Non-pigmented ciliary epithelial cell (primary cell): ENCODE measurements at places on chromosomes 13 and 19.

DNA sequence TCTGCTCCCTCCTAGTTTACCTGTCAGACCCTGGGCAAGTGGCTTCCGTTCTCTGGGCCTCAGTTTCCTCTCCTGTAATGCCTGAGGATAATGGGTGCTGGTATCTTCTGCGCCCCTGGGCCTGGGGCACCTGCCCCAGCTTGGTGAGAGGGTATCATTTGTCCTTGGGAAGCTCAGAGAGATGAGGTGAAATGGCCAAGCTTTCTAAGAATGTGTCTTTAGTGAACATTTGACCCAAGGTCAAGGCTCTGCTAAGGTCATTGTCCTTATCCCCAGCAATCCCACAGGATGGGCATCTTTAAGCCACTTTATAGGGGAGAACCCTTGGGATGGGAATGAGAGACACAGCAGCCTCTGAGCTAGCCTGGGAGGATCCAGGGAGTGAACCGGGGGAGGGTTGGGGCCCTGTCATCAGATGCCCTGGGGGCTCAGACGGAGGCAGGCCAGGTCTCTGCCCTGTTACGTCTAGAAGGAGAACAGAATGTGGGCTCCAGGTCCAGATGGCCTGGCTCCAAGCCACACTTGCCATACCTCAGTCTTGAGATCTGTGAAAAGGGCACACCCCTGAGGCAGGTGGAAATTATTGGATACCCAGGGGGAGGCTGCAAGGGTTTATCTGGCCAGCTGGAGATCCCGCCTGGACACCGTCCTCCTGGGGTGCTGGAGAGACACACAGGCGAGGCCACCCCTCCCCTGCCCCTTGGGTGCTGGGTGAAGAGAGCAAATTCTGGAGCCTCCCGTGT is 1.1 kb upstream of the NFIC start:
- DNase-seq, result no peak

DNA sequence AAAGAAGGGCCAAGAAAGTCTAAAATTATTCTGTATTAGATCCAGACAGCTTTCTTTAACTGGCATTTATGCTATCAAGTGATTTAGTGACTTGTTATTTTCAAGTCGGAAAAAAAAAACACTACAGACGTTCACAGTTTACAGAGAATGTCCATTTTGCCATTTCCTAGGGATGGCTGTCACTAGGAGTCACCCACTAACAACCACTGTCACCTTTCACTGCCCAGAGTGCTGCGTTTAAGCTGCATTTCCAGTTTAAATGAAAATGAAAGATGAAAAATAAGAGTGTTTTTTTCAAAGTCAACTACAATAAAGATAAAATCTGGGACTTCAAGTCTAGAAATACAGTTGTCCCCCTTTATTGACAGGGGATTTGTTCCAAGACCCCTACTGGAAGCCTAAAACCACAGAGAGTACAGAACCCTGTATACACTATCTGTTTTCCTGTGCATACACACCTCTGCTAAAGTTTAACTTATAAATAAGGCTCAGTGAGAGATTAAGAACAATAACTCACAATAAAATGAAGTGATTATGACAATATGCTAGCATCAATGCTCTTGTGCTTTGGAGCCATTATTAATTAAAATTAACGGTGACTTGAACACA is 112.5 kb downstream of the SACS start:
- DNase-seq, result no peak

DNA sequence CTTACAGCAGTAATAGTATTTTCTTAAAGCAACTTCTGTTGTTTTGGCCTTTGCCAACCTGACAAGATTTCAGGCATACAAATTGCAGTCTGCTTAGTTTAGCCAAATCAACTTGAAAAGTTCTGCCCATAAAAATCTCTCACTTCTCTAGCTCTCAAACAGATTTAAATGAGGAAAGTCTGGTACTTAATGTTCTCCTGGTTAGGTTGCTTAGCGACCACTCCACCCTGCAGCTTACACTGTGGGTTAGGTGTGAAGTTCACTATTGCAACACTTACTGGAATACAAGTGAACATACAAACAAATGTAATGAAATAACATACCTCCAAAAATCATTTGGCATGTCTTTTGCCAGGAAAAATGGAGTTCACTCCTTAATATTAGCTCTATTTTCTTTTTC is 178.7 kb upstream of the PCDH9 start:
- DNase-seq, result no peak

DNA sequence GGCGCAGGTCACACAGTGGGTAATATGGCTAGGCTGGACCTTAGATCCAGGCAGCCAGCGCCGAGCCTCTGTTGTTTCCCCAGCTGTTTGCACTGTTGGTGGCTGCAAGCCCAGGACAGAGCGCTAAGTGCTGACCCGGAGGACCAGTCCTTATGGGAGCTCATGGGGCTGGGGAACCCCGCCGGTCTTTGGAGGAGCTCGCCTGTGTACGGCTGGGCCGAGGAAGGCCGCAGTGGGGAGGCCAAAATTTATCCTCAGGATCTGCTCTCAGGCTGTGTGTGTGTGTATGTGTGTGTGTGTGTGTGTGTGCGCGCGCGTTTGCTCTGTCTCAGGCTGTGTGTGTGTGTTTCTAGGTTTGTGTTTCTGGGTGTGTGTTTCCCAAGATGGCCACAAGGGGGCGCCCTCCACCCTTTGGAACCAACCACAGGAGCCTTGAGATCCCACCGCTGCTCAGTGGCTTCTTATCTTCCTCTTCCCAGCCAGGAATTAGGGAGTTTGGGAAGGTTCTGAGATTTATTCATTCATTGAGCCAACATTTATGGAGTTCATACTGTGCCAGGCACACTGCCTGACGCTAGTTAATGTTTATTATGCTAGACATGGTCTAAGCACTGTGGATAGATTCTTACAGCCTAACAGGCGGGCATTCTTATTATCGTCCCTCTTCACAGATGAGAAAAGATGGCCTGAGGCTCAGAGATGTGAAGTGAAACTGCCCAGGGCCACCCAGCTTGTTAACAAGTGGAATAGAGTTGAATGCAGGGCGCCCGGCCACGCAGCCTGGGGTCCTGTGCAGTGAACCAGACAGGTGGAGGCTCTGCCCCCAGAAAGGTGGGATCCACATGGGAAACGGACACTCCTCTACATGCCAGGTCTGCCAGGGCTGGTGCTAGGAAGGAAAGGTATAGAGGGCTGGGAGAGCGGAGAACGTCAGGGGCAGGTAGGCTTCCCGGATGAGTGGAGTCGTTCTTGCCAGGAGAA is 13.0 kb downstream of the PGLYRP1 start:
- DNase-seq, result no peak

DNA sequence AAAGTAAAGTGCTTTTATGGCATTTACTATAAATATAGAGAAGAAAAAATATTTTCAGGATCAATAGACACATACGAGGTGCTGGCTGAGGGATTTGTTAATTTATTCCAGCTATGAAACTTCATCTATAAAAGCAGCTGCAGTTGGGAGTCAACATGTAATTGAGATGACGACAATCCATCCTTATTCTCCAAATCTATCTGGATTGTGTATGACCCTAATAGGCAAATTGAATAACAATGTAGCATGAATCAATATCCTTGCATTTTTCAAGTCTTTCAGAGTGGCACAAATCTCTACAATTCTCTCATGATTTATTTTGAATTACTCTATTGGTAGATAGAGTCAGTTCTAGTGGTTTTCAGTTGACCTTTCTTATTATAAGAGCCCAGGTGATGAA is 1296.5 kb upstream of the SPRY2 start:
- DNase-seq, result no peak

GRCh38 chr13:49421391-49421790 is 22.5 kb downstream of the CAB39L start:
- no peak for DNase-seq

DNA sequence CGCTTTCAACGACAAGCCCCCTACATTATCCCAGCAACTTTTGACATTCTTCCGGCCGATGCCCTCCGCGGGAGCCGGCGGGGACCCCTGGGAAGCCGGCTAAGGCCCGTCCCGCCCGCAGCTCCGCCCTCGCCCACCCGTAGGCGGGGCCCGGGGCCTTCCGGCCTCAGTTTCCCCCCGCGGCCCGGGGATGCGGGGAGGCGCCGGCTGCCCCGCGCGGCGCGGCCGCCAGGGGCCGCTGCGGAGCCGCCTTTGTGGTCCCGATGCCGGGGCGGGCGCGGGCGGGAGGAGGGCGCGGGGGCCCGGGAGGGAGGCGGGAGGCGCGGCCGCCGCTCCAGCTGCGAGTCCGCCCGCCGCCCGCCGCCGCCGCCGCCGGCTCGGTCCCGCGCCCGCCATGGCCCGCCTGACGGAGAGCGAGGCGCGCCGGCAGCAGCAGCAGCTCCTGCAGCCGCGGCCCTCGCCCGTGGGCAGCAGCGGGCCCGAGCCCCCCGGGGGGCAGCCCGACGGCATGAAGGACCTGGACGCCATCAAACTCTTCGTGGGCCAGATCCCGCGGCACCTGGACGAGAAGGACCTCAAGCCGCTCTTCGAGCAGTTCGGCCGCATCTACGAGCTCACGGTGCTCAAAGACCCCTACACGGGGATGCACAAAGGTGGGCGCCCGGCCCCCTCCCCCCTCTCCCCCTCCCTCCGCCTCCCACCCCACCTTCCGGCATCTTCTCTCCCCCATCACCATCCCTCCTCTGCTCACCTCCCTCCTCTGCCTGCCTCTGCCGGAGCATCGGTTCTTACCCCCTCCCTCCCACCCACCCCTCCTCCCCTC is at the start of gene CELF5:
Gene CELF5, plus strand, starts transcription at position 316 of the 823 bp plus-strand sequence. Its CDS starts 79 bp downstream, at position 395.
- no peak for DNase-seq

DNA sequence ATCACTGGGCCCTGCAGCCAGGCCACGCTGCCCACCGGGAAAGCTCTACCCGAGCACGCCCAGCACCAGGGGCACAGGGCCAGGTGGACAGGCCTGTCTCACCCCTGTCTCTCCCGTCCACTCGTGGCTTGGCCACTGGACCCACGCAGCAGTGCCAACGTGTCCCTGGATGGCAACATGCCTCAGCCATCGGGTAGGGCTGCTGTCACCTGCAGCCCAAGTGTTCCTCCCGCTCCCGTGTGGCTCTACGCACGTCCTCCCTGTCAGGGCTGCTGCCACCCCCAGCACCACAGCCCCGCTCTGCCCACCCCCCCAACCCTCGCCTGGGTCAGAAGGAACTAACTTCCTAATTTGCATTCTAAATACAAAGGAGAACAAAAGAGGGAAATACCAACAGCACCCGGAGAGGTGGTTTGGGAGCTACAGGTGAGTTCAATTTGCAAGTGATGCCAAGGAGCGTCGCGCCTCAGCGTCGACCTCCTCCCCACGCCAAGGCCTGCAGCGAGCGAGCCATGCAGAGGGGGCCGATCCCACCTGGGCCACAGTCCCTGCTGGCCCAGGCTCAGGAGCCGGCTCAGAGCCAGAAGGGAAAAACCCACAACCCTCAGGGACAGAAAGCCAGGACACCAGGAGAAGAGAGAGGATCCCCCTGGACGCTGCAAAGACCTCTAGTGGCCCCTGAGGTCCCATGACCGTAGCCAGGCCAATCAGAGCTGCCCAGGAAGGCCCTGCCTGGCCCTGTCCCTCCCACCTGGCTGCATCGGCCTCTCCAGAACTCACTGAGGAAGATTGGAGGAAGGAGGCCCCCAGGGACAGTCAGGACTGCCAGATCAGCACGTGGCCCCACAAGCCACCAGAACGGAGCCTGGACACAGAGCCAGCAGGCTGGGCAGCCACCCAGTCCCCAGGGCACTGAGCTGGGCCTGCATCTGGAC is 128.4 kb upstream of the SPACA7 start:
- no peak for DNase-seq

- peak; percentile 89 for DNase-seq
These were observed 3.2 kb downstream of the ZNF699 start for GRCh38 chr19:9306443-9306842.

- no peak for DNase-seq
These were observed 3.2 kb downstream of the CCNP start for GRCh38 chr19:40223135-40223822.

GRCh38 chr13:43023289-43023963 is at the start of gene DNAJC15:
DNAJC15 (plus strand) TSS chr13:43023586; CDS start chr13:43023627, 41 bp downstream.
- no peak for DNase-seq
